Coronary artery (tissue), 2 donors: ENCODE measurements at places on chromosomes 1 and 21.

DNA sequence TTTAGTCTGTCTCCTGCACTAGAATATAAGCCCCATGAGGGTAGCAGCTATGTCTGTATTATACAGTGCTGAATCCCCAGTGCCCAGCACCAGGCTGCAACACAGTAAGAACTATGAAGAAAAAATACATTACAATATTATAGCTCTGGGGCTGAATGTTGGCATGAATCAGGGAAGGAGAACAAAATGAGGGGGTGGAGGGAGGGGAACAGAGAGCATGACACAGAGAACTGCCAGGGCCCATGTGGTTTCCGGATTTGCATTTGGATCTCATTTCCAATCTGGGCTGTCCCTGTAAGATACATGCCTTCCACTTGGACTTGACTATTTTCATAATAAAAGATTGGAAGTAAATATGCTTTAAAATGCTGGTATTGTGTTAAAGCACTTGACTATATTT is 35.8 kb downstream of the C1orf198 start:
- DNase-seq, result peak; percentile 19

DNA sequence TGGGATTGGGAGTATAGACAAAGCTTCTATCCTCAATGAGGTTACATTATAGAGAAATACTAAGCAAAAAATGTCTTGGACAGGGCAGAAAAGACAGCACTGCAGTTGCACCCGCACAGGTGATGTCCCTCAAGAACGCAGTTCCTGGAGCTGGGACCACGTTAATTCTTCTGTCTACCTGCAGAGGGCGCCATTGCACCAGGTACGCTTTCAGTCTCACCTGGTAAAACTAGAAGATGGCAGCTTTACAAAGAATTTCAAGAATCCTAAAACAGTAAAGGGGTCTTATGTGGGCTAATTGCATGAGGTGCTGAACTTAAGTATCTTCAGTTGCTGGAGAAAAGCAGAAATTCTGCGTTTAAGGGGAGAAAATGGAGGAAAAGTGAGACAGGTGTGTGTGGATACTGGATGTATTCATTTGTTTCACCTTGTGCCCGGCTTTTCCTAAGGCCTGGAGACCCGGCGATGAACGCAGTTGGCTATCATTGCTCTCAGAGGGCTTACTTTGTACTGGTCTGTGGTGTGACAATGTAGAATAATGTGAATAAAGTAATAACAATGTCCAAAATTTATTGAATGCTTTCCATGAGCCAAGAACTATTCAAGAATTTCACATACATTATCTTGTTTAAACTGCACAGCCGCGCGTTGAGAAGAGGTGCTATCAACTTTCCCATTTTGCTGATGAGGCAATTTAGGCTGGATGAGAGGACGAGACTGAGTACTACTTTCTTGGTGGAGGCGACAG is 276.3 kb upstream of the GREM2 start:
- no peak for DNase-seq

DNA sequence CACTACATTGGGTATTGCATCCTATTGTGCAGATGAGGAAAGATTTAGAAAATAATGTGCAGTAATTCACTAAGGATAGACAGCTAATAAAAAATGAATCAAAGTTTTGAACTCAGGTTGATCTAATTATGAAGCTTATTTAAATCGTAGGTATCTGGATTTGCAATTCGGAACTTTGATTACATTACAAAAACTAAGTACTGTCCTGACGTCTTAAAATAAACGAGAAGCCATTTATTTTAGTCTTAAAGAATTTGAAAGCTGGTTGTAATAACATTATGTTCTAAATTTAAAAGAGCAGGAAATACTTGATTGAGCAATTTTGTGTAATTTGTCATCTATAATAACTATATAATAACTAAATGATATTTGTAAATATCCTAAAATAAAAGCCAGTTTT is 235.9 kb downstream of the TPR start:
- no peak for DNase-seq

DNA sequence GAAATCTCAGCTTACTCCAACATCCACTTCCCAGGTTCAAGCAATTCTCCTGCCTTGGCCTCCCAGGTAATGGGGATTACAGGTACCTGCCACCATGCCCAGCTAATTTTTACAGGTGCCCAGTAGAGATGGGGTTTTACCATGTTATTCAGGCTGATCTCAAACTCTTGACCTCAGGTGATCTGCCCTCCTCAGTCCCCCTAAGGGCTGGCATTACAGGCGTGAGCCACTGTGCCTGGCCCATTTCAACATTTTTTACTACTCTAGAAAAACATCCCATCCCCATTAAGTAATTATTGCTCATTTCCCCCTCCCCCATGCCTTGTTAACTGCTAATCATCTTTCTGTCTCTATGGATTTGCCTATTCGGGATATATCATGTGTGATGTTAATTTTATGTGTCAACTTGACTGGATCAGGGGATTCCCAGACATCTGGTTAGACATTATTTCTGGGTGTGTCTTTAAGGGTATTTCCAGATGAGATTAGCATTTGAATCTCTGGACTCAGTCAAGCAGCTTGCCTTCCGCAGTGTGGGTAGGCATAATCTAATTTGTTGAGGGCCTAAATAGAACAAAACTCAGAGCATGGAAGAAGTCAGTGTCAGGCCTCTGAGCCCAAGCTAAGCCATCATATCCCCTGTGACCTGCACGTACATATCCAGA is 33.0 kb upstream of the ZBTB8B start:
- DNase-seq, result no peak

DNA sequence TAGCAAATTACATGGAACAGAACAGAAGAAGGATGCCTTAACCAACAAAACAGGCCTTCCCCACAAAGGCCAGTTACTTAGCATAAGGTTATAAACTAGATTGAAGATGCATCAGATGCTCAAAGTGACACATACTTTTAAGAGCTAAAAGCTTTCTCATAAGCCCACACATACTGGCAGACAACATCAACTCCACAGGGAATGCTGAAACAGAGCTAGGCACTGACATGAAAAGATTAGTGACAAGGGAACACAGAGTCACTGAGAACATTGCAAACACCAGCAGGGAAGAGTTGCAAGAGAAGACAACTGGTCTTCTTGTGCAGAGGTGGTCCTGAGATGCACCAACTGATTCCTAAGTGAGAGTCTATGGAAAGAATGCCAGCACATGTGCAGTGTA is 6.9 kb downstream of the TTC13 start:
- no peak for DNase-seq

- DNase-seq, result no peak
Observed at GRCh38 chr21:40351006-40351405, 483.8 kb downstream of the PCP4 start.

DNA sequence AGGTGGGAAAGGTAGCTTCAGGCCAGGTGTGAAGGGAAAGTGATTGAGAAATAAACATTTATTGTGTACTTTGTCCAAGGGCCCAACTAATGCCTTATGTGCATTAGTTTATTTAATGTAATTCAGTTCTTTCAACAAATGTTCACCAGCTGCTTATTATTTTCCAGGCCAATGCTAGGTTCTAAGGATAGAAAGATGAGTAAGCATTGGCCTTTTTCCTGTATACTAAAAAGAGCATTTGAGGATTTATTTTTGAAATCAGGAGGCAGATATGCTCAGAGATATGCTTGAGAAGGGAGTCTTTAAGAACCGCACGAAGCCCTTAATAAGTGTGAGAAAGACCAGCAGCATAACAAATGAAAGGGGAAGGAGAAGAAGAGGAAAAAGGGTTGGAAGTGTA is 32.0 kb downstream of the CLCA1 start:
- no peak for DNase-seq

- DNase-seq, result no peak
Observed at GRCh38 chr1:95984798-95985374, 736.7 kb upstream of the PTBP2 start.

DNA sequence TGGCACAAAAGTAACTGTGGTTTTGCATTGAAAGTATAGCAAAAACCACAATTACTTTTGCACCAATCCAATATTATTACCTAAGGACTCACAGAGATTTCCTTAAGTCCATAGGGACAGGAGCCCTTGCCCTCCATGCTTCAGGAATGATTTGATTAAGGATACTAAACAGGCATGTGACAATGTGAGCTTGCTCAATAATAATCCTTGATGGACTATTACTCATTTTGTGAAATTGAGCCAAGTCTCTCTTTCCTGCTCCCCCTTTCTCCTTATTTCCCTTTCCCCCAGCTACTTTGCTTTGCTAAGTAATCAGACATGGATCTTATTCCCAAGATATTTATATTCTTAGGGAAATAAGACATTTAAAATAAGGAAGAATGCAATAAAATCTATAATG is 21.6 kb upstream of the RGL1 start:
- DNase-seq, result no peak

- no peak for DNase-seq
Observed at GRCh38 chr1:18661404-18662285, 31.0 kb downstream of the PAX7 start.

DNA sequence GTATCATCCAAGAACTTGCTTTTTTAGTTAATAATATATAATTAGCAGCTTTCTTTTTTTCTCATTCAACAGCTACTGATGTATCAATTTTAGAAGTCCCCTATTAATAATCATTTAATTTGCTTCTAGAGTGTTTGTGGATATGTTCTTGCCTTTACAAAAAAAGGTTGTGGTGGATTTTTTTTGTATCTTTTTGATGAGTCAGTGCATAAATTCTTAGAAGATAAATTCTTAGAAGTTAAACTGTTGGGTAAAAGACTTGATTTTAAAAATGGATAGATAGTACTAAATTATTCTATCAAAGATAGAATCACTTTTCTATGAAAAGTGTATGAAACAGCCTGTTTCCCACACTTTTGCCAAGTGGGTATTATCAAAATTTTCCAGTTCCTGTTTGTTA is 11.9 kb downstream of the FGGY start:
- DNase-seq, result no peak

- no peak for DNase-seq
Observed at GRCh38 chr1:171185091-171185490, at the start of gene FMO2. Gene FMO2, plus strand, starts transcription at chr1:171185300. Its CDS starts 414 bp downstream, at chr1:171185714.

DNA sequence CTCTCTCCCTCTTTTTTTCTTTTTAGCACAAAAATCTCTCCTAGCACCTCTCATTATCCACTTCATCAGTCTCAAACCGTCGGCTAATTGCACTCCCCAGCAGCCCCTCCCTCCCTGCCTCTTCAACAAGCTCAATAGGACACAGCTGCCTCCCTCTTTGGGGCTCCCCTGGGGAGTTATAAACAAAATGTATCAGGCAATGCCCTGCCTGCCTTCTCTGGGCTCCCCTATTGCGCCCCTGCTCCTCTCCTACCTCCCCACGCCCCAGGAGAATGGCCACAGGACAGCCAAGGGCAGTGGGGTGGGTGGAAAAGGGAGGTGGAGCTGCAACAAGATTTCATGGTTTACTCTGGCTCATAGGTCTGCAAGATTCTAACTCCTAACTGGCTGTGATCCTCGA is 147.1 kb upstream of the GRIK3 start:
- no peak for DNase-seq

GRCh38 chr1:53604291-53604919 is 134.6 kb downstream of the GLIS1 start:
- DNase-seq, result no peak

- DNase-seq, result no peak
Observed at GRCh38 chr1:155636397-155637153, 26.6 kb downstream of the MSTO1 start.

- no peak for DNase-seq
Observed at GRCh38 chr1:168304865-168305264, 24.2 kb downstream of the TBX19 start.

GRCh38 chr1:183580281-183580682 is 10.0 kb downstream of the NCF2 start:
- no peak for DNase-seq

GRCh38 chr1:67700692-67701410 is 15.8 kb downstream of the GADD45A start:
- no peak for DNase-seq

DNA sequence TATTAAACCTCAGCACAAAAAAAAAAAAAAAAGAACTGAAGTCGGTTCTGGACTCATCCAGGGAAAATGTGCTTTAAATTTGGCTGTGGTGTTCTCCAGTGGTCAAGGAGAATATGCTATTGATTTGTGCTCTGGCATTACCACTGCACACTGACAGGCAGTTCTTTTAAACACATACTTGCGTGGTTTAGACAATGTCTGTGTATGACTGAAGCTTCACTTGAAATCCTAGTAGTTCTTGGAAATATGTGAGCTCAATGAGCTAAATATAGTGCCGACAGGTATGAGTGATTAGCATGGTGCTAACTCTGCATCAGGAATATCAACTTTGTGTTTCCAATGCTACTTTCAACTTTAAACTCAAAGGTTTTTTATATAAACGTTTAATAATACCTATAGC is 415.6 kb downstream of the SMYD3 start:
- no peak for DNase-seq

GRCh38 chr21:46061950-46062349 is 36.0 kb upstream of the COL6A2 start:
- peak; percentile 67 for DNase-seq

- DNase-seq, result no peak
Observed at GRCh38 chr1:63883494-63884235, 109.8 kb downstream of the ROR1 start.

- no peak for DNase-seq
Observed at GRCh38 chr1:221394011-221394544, 347.8 kb downstream of the DUSP10 start.

- DNase-seq, result no peak
Observed at GRCh38 chr1:230427094-230427876, 1.2 kb upstream of the PGBD5 start.

DNA sequence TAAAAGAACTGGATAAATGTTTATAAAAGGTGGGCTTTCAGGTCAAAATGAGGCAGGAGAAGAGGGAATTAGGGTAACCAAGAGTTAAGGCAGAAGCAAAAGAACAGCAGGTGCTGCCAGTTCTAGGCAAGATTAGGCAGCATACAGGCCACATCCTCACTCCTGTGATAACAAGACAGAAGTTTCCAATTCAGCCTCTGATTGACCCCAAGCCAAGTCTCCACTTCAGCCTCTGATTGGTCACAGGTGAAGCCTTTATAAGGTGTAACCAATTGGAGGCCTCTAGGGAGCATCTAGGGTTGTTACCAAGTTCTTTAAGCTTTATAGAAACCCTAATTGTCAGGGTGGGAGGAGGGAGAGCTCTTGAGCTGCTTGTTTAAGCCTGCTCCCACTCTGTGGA is 160.8 kb downstream of the MATN1 start:
- DNase-seq, result no peak

GRCh38 chr1:23960291-23961020 is 828 bp downstream of the PNRC2 start:
- no peak for DNase-seq

DNA sequence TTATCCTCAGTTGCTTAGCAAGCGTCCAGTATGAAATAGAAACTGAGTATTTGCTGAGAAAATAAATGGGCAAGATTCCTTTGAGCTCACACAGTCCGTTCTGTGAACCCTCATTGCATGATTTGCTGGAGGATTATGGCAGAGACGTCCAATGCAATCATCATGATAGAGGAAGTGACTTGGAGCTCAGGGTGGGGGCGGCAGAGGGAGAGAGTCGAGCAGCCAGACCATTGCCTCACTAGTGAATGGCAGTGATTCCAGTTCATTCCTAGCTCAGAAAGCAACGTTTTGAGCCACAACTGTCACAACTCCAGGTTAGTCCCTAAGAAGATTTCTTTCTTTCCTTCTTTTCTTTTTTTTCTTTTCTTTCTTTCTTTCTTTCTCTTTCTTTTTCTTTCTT is 27.5 kb upstream of the COL9A2 start:
- no peak for DNase-seq
